ENCODE measurements at places on chromosomes 1 and 21. TPM values are rescaled to one million over a fixed set of nuclear protein-coding genes. Genes with fewer than 3 reads are reported as not detected.
A peak's percentile ranks its signal among the peaks of the same experiment; 100 is the strongest.

DNA sequence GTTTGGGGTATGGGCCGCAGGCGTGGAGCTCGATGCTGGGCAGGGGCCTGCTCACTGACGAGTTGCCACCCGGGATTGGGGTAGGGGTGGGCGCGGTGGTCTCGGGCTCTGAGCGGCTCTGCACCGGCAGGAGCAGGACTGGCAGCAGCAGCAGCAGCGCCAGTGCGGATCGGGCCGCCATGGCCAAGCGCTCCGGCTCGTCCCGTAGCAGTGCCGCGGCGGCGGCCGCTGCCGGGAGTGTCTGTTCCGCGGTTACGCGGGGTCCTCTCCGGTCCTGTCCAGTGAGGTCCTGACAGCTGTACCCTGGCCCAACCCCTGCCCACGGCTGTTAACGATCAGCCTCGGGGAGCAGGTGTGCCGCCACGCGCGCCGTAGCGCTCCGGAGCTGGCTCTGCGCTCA, 26.5 kb downstream of the ADARB1 start:
- DNase-seq, result no peak

DNA sequence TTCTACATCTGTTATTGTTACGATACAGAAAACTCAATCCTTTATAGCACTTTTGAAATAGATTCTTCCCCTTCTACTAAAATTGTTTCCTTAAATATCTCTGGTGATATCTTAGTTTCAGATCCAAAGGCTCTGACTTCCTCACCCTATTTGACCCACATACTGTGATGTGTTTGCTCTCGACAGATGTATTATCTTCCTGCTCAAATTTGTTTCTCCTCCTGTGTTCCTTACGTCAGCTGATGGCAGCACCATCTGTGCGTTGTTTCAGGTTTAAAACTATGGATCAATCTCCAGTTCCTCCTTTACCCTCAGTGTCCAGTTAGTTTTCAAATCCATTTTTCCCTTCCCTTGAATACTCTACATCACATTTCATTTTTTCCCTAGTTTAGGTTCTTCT, 274.4 kb downstream of the RYR2 start:
- DNase-seq, result no peak

Gene CFAP410
- 18.1 TPM for total RNA-seq

- DNase-seq, result no peak
These were observed 16.4 kb upstream of the ZNF683 start for GRCh38 chr1:26388791-26389445.

Gene DIO1
- not detected for total RNA-seq

- DNase-seq, result peak; percentile 82
These were observed 323.5 kb downstream of the SIPA1L2 start for GRCh38 chr1:232306269-232306961.

DNA sequence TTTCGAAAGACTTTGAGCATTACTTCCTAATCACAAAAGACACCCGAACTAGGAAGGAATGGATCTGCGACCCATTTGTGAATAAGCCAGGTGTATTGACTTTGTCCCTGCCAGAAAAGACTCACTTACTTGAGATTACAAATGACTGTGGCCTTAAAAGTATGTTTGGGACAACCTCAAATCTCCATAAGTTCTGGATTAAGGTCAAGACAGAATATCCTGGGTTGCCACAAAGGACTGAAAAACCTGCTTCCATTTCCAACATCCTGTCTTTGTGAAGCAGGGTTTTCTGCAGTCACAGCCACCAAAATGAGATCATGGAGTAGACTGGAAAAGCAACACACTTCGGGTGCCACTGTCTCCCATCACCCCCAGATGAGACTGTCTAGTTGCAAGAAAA, 537.4 kb upstream of the ZRANB2 start:
- no peak for DNase-seq

Gene TLR5
- total RNA-seq, result 5.2 TPM

DNA sequence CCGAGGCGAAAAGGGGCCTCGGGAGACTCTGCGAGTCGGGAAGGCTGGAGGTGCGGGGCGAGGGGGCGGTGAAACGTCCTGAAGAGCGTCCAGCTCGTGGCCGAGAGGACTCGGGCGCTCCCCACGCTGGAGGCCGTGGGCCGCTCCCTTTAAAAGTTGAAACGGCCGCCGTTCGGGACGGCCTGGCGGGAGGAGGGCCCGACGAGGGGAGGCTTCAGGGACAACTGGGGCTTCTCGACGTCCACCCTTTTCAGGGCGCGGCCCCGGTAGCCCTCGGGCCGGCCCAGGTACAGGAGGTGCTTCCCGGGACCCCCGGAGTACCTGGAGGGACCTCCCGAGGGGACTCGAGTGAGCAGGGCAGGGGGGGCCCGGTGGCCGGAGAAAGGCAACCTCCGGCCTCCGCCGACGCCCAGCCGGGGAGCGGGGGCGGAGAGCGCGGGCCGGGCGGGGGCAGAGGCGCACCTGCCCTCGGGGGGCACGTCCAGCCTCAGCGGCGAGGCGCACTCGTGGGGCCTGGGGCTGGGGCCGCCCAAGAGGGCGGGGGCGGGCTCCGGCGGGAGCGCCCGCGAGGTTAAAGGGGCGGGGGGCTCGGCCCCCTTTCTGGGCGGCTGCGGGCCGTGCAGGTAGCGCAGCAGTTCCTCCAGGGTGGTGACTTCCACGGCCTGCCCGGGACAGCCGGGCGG, 14.0 kb downstream of the SEMA6C start:
- DNase-seq, result peak; percentile 48

Gene MPC2
- total RNA-seq, result 61.5 TPM

- DNase-seq, result no peak
These were observed 8.4 kb upstream of the PAXBP1 start for GRCh38 chr21:32779983-32780382.

All from posterior vena cava (tissue), 2 donors.